ENCODE measurements at places on chromosomes 1 and 21. TPM values are rescaled to one million over a fixed set of nuclear protein-coding genes. Genes with fewer than 3 reads are reported as not detected.

The TDRD5 gene
- not detected for total RNA-seq

DNA sequence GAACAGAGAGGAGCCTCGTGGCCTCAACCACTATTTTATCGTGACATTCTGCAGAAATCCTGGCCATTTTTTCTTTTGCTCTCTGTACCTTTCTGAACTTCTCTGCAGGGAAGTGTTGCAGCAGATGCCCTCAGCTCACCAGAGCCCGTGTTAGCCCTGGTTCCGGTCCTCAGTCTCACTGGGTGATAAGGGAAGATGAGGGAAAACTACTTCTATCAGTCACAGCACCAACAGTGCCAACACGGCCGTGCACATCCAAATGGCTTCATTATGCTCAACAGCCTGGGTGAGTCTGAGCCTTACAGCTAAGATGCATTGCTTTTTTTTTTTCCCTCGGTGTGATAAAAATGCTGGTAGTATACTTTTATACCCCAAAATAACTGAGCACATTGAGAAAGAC is 93.0 kb downstream of the KIF26B start:
- no peak for DNase-seq

- no peak for DNase-seq
Observed at GRCh38 chr1:2972011-2972878, 49.0 kb upstream of the ACTRT2 start.

DNA sequence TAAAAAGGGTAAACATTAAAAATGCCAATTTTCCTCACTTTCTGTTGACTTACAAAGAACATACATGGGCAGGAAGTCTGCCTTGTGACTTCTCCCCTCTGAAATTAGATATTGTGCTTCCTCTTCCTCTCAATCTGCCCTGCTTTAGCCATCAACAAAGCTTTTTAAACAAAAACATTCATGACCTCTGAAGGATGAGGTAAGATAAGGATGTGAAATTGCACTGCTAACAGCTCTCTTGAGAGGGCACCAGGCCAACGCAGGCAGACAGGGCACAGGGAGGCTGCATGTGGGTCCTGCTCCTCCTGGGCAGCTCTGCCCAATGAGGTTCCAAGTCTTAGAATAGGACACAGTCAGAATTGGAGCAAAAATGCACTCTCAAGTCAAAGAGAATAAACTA is 62.1 kb downstream of the DEGS1 start:
- peak; percentile 12 for DNase-seq

- no peak for DNase-seq
Observed at GRCh38 chr1:90714521-90714951, 2.6 kb downstream of the BARHL2 start.

DNA sequence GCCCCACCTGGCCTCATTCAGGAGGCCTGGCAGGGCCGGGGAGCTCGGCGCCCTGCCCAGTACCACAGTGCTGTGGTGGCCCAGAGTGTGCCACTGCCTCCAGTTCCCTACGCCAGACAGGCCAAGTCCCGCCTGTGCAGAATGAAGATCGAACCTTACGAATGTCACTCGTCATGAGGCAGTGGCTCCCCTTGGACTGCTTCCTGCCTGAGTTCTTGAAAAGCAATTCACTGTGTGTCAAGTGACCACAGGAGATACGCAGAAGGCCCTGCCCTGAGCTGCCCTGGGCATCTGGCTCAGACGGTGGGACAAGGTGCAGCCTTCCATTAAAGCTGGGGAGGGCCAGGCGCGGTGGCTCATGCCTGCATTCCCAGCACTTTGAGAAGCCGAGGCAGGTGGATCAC is 49.6 kb upstream of the LRP8 start:
- no peak for DNase-seq

DNA sequence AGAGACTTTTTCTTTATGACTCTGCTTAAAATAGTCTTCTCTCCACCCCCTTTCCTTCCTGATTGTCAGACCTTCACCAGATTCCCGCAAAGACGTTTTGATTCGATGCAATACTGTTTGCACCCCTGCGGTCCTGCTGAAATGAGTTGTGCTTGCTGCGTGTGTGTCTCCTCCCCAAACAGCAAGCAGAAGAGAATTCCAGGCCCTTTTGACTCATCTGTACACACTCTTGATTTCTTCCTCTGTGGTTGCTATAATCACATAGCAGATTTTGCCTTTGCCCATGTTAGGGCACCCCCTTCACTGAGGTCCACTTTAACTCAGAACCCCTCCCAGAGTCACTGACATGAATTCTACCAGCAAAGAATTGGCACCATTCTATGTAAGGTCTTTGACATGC is 136.5 kb downstream of the ZZZ3 start:
- no peak for DNase-seq

- peak; percentile 9 for DNase-seq
Observed at GRCh38 chr1:112344754-112345423, 51.1 kb upstream of the CTTNBP2NL start.
